Bronchial epithelial cell (primary cell): ENCODE measurements at places on chromosomes 11 and 22. TPM values are rescaled to one million over a fixed set of nuclear protein-coding genes. Genes with fewer than 3 reads are reported as not detected.
A peak's percentile ranks its signal among the peaks of the same experiment; 100 is the strongest.

The OR4D5 gene
- total RNA-seq: not detected in 2 replicates

DNA sequence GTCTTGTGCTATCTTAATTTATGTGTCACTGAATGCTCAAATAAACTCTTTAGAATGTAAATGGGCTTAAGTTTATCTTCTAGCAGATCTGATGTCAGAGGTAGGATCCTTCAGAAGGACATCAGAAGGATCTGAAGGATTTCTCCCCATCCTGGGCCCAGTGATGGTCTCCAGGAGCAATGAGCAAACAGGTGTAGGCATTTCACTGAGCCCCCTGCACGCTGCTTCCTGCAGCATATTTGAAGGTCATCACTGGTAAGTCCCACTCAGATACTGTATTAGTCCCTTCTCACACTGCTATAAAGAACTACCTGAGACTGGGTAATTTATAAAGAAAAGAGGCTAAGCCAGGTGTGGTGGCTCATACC, 4.5 kb downstream of the GSTP1 start:
- DNase-seq: no peak

The PLAAT4 gene
- 0.79 and 2.8 TPM in 2 replicates for total RNA-seq

DNA sequence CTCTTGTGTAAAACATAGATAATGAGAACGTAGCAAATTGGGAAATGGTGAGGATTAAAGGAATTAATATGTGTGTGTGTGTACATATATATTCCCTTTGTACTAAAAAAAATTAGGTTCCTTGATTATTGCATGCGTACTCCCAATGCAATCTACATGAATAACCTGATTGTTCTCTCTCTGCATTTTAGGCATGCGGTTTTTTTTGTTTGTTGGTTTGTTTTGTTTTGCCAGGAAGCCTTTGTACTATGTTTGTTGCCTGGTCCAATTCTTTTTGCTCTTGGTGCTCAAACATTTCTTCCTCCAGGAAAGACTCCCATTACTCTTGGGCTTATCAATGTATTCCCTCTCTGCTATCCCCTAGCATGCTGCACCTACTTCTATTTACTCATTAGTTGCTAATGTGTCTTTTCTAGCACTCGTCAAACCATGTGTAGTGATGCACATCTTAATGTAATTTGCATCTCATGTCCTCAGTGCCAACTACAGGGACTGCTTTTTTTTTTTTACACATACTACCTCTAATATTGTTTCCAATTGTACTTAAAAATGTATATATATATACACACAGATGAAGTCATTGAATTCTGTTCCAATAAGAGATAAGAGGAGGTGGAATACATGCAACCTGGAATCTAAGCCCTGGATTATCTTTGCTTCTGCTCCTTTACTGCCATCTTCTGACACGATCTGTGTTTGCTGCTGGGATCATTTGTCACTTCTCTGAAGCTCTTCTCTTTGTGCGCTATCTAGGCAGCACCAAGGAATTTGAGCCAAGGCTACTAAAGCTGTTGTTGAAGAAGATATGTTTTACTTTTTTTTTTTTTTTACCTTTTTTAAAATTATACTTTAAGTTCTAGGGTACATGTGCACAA, 197.2 kb upstream of the ANO3 start:
- peak; percentile 35 for DNase-seq
